ENCODE measurements at places on chromosomes 2 and 18.

GRCh38 chr2:97994476-97994875 is 1.3 kb downstream of the TMEM131 start:
- no peak for DNase-seq

GRCh38 chr2:205216580-205216979 is 465.7 kb upstream of the NRP2 start:
- no peak for DNase-seq

DNA sequence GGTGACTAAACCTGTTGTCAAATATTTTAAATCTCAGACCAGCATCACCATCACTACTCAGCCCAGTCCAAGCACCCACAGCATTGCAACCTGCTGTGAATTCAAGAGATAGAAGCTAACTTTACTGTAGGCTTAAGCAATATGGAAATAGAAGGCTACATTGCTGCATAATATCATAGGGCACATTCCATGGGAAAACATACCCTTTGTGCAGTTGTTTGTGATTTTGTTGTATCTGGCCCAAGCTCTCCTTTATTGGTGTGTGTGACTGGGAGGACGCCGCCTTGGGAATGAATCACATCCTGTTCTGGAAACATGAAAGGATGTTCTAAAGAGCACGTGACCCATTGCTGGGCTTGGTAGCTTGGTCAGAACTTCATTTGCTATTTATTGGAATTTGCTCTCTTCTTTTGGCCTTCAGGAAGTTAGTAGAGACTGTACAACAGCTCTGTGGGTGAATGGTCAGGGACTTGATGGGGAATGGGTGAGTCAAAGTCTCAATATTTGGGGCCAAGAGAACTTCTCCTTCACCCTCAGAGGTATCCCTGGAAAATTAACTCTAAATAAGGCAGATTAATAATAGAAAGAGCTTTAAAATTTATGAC is 106.8 kb upstream of the SERPINE2 start:
- no peak for DNase-seq

GRCh38 chr18:76518860-76519538 is 24.0 kb upstream of the ZNF516 start:
- no peak for DNase-seq

- DNase-seq: no peak
These were observed 224.6 kb downstream of the EPHA4 start for GRCh38 chr2:221347471-221347870.

DNA sequence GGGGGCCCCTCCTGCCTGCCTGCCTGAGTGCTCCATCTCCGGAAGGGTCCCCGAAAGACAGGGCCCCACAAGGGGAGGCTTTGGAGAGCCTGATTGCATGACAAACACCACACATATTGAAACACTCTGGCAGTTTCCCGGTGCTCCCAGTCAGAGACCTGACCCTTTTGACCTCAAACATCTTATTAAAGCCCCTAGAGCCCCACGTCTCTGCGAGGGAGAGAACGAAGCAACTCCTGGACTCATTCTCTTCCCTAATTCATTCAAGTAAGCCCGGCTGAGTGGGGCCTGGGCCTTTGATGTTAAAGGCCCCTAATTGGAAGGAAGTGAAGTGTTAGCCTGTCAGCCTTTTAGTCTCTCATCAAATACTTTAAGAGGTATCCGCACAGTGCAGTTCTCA is 335.6 kb downstream of the CYRIA start:
- DNase-seq: no peak

- peak; percentile 58 for DNase-seq
These were observed 767 bp downstream of the RHOB start for GRCh38 chr2:20447437-20448245.

- no peak for DNase-seq
These were observed 148.6 kb downstream of the B3GNT2 start for GRCh38 chr2:62344472-62344871.

Data from left ventricle myocardium inferior (tissue), 1 donor.